ENCODE measurements at places on chromosomes 1 and 21.

GRCh38 chr1:59997479-59998115 is 71.0 kb upstream of the CYP2J2 start:
- no peak for DNase-seq

- peak; percentile 93 for DNase-seq
Observed at GRCh38 chr1:150213170-150214098, 22.5 kb downstream of the ANP32E start.

DNA sequence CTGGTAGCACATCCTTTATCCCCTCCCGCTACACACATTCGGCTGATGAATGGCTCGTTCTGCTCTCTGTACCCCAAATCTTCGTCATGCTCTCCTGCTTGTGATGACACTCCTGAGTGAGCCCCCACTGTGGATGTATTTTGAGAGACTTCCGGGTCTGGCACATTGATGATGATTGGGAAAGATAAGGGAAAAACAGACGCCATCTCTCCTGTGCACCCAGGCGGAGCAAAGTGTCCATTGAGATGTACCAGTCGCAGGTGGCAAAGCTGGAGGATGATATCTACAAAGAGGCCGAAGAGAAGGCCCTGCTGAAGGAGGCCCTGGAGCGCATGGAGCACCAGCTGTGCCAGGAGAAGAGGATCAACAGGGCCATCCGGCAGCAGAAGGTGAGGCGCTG is 27.9 kb upstream of the EFHD2 start:
- no peak for DNase-seq

- DNase-seq = no peak
Observed at GRCh38 chr1:241225741-241226140, 131.3 kb downstream of the RGS7 start.

- no peak for DNase-seq
Observed at GRCh38 chr1:1099506-1100183, 16.2 kb downstream of the C1orf159 start.

- no peak for DNase-seq
Observed at GRCh38 chr1:99227056-99227897, 37.0 kb upstream of the PLPPR4 start.

DNA sequence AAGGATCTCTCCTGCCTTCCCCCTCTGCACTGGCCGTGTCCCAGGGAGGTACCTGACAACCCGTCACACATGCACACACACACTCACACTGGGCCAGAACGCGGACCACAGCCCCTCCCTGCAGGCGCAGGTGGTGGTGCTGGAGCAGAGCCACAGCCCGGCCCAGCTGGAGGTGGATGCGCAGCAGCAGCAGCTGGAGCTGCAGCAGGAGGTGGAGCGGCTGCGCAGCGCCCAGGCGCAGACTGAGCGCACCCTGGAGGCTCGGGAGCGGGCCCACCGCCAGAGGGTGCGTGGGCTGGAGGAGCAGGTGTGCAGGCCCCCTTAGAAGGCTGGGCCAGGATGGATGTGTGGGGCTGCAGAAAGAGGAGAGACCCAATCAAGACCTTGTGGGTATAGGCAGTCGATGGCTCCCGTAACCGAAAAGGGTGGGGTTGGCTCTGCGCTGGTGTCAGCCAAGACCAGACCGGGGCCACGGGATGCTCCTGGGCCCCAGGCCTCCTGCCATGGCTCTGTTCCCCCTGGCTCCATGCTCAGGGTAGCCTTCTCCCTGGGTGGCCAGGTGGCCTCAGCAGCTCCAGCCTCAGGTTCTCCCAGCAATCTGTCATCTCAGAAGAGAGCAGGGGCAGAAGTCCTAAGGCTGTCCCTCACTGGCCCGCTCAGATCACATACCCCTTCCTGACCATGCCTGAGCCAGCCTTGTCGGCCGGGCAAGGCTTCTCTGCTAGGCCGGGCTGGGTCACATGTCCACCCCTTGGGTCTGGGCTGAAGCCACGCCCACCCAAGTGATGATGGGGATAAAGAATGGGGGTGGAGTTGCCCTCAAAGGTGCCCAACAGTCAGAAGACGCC is 8.9 kb downstream of the MFAP2 start:
- no peak for DNase-seq

DNA sequence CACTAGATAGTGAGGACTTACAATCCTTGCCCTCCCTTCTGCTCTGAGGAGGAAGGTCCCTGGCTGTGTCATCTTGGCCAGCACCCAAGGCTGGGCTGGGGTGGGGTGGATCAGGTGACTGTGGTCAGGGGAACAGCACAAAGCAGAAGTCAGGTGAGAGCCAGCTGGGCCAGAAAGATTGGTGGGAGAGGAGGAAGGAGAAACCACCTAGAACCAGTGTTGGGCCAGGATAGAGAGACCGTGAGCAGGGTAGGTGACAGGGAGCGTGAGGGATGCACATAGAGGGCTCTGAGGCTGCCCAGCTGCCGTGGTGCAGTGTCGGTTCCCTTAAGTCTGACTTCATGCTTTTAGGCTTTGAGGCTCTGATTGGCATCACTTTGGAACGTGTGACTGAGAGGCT is 22.7 kb downstream of the NCF2 start:
- peak; percentile 52 for DNase-seq

GRCh38 chr1:161200992-161201835 is 953 bp upstream of the NDUFS2 start:
- DNase-seq = no peak

- DNase-seq = no peak
Observed at GRCh38 chr1:187794561-187794960, 965.8 kb downstream of the PLA2G4A start.

DNA sequence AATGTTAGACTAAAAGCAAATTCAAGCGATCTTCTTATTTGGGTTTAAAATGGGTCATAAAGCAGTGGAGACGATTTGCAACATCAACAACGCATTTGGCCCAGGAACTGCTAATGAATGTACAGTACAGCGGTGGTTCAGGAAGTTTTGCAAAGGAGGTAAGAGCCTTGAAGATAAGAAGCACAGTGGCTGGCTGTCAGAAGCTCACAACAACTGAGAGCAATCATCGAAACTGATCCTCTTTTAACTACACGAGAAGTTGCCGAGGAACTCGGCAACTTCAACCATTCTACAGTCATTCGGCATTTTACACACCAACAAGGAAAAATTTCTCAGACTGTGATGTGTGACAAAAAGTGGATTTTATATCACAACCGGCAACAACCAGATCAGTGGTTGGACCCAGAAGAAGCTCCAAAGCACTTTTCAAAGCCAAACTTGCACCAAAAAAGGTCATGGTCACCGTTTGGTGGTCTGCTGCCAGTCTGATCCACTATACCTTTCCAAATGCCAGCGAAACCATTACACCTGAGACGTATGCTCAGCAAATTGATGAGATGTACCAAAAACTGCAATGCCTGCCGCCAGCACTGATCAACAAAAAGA is 47.9 kb downstream of the ASH1L start:
- DNase-seq = peak; percentile 40

GRCh38 chr1:215599418-215600074 is 32.4 kb downstream of the KCTD3 start:
- DNase-seq = no peak

DNA sequence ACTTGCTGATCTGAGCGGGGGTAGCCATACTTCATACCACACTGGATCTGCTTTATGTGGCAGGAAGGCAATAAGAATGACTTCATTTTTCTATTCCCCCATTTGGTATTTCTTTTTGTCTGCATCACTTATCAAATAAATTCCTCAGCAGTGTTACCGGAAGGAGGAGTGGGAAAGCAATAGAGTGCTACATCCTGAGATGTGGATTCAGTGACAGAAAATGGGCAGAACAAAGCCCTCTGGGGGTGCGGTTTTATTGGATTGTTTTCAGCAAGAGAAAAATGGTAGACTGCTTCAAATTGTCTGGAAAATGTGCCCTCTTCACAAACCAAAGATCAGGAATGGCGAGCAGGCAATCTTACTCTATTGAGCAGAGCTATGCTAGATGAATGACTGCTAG is 751.9 kb upstream of the NEGR1 start:
- DNase-seq = no peak

DNA sequence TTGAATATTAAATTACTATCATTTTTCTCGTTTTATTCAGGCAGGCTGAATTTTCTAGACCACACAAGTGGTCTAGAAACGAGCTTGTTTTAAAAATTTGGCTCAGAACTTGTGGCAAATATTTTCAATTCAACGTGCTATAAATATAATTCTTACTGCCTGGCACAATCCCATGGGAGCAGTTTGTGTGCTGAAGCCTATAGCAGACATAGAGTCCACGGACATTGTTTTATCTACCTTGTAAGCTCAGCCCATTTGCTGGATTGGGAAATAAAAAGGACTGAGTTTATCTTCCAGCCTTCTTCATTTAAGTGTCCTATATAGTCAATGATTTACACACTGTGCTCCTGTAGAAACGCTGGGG is 103.4 kb downstream of the ZBTB18 start:
- no peak for DNase-seq

DNA sequence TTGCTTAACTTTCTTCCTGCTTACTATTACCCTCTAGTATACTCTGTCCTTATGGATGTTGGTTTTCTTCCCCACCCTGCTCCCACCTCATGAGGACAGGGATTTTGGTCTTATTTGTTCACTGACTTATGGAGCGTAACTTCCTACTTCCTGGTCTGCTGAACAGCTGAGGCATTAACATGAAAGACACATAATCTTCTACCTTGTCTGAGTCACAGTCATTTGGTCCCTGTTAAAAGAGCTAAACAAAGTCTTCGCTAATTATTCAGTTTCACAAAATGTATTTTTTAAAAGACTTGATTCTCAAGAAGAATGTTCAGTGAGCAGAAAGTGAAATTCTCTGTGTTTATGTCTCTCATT is 18.5 kb downstream of the RNASEL start:
- DNase-seq = no peak

GRCh38 chr1:90411185-90411584 is 305.9 kb downstream of the BARHL2 start:
- no peak for DNase-seq

GRCh38 chr1:38814444-38814983 is 45.1 kb downstream of the RRAGC start:
- no peak for DNase-seq

DNA sequence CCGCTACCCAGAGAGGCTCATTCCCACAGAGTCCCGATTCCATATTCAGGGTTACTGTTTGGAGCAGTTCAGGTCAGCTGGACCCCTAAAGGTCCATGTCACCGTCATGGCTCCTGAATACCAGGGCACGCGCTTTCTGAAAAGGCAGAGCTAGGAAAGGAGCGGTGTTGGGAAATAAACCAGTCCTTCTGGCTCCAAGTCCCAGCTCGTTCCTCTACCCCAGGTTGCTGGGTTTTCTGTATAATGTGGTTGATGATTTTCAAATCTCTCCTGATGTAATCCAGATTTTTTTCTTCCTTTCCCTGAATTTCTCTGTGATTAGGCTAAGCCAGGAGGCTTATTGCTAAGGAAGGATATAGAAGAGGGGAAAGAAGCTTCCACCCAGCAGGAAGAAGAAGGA is 14.0 kb upstream of the PKP1 start:
- no peak for DNase-seq

GRCh38 chr1:56584910-56585528 is 5.7 kb upstream of the PLPP3 start:
- no peak for DNase-seq

DNA sequence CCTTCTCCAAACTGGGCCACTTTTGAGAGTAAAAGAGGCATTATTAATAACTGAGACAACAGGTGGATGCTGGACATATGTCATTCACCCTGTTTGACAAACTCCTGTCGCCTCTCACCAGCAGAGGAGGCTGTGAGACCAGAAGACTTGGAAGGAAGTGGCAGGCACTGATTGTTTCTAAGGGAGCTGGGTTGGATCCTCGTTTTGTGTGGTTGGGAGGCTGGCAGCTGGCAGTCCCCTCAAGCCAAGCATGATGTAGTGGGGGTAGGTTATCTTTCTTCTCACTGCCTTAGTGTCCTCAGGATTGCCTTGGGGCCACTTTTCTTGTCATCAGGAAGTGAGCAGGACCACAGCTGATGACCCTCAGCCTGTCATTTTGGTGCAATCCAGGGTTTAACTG is 86.5 kb upstream of the KCNJ15 start:
- DNase-seq = peak; percentile 30
